ENCODE measurements at places on chromosomes 6 and 20. TPM values are rescaled to one million over a fixed set of nuclear protein-coding genes. Genes with fewer than 3 reads are reported as not detected.

B3GAT2 gene
- 18.6 TPM for total RNA-seq

ISM1 gene
- 1.6 TPM for total RNA-seq

DNAH8 gene
- under 0.01 TPM for total RNA-seq

CPNE5 gene
- total RNA-seq = 4.8 TPM

PHACTR1 gene
- total RNA-seq = 40.7 TPM

BANF2 gene
- total RNA-seq = not detected

GGTLC1 gene
- total RNA-seq = not detected

SLCO4A1 gene
- total RNA-seq = 1.6 TPM

TP53TG5 gene
- total RNA-seq = not detected

HDGFL1 gene
- total RNA-seq = not detected

RANBP9 gene
- total RNA-seq = 90.5 TPM

HCK gene
- total RNA-seq = 3.3 TPM

MAK gene
- total RNA-seq = 0.16 TPM

PTCHD4 gene
- 16.1 TPM for total RNA-seq

PRKN gene
- total RNA-seq = 5.9 TPM

CCDC170 gene
- 0.47 TPM for total RNA-seq

ZNF391 gene
- total RNA-seq = 3.7 TPM

DPM1 gene
- total RNA-seq = 42.6 TPM

LY6G6D gene
- not detected for total RNA-seq

ZSWIM3 gene
- total RNA-seq = 13.9 TPM

ID4 gene
- total RNA-seq = 132 TPM

COX7A2 gene
- total RNA-seq = 129 TPM

ANKEF1 gene
- 2.7 TPM for total RNA-seq

ZBP1 gene
- not detected for total RNA-seq

L3MBTL3 gene
- 38.8 TPM for total RNA-seq

NKX2-4 gene
- not detected for total RNA-seq

BNIP5 gene
- total RNA-seq = not detected

SLC22A16 gene
- total RNA-seq = 0.31 TPM

PAX1 gene
- total RNA-seq = under 0.01 TPM

TBP gene
- 15.8 TPM for total RNA-seq

CTCFL gene
- total RNA-seq = not detected

PCSK2 gene
- total RNA-seq = 37.9 TPM

TRIM10 gene
- total RNA-seq = 0.31 TPM

PSMB9 gene
- total RNA-seq = 5.8 TPM

CNKSR3 gene
- 3.0 TPM for total RNA-seq

TMEM151B gene
- total RNA-seq = 53.5 TPM

MMP24OS gene
- 1.9 TPM for total RNA-seq

LST1 gene
- total RNA-seq = 0.94 TPM

TRIM40 gene
- not detected for total RNA-seq

USP49 gene
- 12.5 TPM for total RNA-seq

C20orf144 gene
- total RNA-seq = not detected

GPLD1 gene
- 12.6 TPM for total RNA-seq

DST gene
- total RNA-seq = 329 TPM

TMC2 gene
- 1.7 TPM for total RNA-seq

CLPSL1 gene
- not detected for total RNA-seq

CASS4 gene
- 0.16 TPM for total RNA-seq

UBD gene
- 0.47 TPM for total RNA-seq

C2 gene
- total RNA-seq = 4.7 TPM

VEGFA gene
- total RNA-seq = 32.3 TPM
